ENCODE measurements at places on chromosomes 13 and 19.

GRCh38 chr13:51004111-51004865 lies 94.7 kb downstream of the RNASEH2B start:
- no peak for DNase-seq

GRCh38 chr13:89628567-89628966 lies 1718.9 kb upstream of the MIR17HG start:
- DNase-seq = no peak

GRCh38 chr19:58304748-58305064 lies 471 bp upstream of the ERVK3-1 start:
- peak; percentile 12 for DNase-seq

DNA sequence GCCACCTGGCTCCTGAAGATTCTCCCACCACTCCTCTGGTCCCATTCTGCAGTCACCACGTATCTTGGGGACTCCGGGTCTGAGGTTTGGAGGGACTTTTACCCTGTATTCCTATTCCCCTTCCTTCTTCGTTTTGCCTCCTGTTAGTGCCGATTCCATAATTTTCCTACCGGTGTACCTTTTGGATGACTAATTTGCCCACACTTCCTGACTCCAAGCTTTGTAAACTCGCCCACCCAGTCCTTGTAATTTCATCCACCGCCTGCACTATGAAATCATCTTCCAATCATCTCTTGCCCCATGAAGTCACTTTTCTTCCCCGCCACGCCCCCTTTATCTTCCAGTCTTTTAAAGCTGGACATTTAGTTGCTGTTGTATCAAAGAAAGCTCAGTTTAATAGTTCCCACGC lies 572 bp downstream of the UCHL3 start:
- DNase-seq = peak; percentile 53

DNA sequence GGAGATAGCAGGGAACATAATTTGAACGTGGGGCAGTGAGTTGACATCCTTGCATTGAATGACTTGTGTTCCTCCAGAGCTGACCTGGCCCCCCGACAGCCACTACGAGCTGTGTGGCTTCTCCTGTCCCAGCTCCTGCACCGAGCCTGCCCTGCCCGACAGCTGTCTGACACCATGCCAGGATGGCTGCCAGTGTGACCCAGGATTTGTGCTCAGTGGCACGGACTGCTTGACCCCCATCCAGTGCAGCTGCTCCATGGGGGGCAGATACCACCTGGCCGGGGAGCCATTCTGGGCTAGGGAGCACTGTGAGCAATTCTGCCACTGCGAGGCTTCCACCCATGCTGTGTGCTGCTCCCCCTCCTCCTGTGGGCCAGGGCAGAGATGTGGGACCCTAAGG lies 29.2 kb upstream of the FXYD3 start:
- DNase-seq = no peak

DNA sequence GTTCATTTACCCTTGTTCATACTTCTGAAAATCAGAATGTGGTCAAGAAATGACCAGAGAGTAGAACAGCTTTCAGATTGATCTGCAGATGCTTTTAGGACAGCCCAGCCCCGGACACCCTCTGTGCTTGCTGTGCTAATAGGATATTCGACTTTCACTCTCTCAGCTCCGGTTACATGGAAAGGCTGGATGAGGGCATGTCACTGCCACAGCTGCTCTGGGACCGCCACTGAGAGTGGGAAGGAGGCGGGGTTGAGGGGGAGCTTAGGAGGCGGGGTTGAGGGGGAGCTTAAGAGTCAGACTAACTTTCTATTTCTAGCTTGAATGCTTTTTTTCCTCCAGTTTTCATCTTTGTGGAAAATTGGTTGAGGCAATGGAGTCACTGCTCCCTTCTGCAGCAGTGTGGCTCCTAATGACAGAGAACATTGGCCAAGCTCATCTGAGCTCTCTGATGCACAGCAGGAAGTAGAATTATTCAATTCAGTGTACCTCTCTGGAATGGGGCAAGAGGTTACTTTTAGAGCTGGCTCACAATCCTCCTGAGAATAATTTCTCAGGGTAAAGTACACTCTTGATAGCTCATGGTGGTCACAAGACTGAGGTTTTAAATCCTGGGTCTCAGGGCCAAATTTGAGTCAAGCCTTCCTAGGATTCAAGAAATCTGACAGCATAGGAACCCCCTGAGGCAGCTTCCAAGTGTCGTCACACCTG lies 74.6 kb upstream of the NPAS1 start:
- DNase-seq = peak; percentile 77

GRCh38 chr19:11066326-11066725 lies 22.9 kb upstream of the LDLR start:
- no peak for DNase-seq

- DNase-seq = no peak
These were observed 268.7 kb downstream of the DCT start for GRCh38 chr13:94210816-94211215.

DNA sequence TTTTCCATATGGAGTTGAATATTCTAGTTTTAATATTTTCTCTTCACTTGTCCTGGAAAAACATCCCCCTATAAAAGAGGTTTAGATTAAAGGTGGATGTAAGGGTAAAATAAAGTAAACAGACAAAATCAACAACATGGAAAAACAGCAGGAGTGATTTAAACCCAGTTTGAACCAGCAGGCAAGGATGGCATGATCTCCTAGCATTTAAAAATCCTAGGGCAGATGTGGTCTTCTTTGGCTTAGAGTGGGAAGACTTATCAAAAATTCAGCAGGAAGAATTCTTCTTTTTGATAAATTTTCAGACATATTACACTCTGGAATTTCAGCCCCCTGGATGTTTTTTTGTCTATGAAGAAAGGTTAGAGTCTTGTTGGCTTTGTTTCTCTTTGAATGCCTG lies 36.5 kb downstream of the CLEC17A start:
- DNase-seq = no peak

- DNase-seq = no peak
These were observed 33.6 kb downstream of the SLC7A1 start for GRCh38 chr13:29561918-29562317.

- DNase-seq = peak; percentile 100
These were observed at the start of gene ATP8B3 for GRCh38 chr19:1811942-1812425. Gene ATP8B3 (minus strand): TSS chr19:1812276. CDS start chr19:1811736, 540 bp downstream.

DNA sequence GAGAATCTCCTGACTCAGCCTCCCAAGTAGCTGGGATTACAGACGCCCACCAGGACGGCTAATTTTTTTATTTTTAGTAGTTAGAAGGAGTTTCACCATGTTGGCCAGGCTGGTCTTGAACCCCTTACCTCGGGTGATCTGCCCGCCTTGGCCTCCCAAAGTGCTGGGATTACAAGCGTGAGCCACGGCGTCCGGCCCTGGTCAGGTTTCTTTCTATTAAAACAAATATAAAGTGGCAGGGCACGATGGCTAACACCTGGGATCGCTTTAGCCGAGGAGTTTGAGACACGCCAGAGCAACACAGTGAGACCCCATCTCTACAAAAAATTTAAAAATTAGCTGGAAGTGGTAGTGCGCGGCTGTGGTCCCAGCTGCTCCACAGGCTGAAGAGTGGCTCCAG lies 1.5 kb upstream of the MED25 start:
- DNase-seq = no peak

DNA sequence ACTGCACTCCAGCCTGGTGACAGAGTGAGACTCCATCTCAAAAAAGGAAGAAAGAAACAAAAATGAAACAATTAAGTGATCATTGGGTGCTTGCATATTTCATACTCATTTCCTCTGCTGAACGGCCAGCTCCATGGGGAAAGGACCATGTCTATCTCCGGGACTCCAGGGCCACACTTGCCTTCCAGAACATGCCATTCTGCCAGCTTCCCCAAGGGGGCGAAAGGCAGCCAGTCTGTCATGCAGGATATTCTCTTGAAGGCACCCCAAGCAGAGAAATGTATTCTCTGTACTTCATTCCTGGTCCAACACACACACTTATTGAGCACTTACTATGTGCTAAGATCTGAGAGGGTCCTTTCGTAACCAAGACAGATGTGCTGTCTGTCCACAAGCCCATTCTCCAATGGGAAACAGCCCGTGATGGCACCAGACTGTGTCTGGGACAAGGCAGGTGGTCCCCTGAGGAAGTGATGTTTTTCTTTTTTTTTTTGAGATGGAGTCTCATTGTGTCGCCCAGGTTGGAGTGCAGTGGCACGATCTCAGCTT lies 10.2 kb upstream of the CARM1 start:
- no peak for DNase-seq

DNA sequence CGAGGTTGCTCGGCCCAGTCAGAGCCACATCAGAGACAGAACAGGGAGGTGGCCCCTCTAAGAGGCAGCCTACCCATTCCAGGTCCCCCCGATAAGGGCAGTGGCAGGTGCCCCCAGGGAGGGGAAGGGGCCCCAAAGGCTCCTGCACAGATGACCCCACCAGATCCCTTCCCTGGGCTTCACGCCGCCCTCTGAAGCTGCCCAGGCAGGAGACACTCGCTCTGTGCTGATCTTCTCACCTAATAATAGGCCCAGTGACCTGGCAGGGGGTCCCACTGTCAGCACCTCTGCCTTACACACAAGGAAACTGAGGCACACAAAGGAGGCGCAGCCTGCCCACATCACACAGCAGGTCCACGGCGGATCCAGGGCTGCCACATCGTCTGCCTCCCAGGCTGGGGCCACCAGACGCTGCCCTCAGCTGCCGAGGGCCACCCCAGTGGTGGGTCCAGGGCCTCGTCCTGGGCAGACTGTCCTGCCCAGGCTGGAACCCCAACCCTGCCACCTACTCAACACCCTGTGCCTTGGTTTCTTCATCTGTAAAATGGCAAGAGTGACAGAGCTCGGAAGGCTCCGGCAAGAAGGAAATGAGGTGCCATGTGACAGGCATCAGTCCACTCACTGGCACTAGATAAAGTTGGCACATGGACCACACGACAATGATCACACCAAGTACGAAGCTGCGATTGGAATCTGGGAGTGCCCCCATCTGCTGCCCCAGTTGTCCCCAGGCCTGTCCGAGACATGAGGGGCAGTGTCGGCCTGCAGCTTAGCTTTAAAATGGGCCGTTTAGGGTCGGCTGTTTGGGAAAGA lies 56.5 kb downstream of the KLF2 start:
- no peak for DNase-seq

DNA sequence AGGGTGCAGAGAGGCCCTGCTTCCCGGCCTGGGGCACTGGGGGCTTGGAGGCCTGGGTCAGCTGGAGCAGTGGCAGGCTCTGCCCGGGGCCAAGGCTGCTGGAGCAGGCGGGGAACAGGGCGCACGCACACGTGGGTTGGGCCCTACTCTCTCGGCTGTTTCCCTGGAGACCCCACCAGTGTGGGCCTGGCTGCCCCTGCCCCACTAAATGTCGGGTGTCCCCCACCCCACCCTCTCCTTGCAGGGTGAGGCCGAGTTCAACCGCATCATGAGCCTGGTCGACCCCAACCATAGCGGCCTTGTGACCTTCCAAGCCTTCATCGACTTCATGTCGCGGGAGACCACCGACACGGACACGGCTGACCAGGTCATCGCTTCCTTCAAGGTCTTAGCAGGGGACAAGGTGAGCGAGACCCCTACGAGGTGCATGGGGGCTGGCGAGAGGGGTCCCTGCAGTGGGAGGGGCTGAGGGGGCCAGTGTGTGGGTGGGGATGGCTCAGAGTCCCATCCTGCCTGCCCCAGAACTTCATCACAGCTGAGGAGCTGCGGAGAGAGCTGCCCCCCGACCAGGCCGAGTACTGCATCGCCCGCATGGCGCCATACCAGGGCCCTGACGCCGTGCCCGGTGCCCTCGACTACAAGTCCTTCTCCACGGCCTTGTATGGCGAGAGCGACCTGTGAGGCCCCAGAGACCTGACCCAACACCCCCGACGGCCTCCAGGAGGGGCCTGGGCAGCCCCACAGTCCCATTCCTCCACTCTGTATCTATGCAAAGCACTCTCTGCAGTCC lies 15.3 kb downstream of the CAPN12 start:
- no peak for DNase-seq

GRCh38 chr13:71831716-71832115 lies 35.3 kb downstream of the DACH1 start:
- DNase-seq = no peak

GRCh38 chr13:31880851-31881494 lies 141.6 kb downstream of the RXFP2 start:
- DNase-seq = no peak

- no peak for DNase-seq
These were observed 278 bp upstream of the ZNF274 start for GRCh38 chr19:58182577-58182988.

DNA sequence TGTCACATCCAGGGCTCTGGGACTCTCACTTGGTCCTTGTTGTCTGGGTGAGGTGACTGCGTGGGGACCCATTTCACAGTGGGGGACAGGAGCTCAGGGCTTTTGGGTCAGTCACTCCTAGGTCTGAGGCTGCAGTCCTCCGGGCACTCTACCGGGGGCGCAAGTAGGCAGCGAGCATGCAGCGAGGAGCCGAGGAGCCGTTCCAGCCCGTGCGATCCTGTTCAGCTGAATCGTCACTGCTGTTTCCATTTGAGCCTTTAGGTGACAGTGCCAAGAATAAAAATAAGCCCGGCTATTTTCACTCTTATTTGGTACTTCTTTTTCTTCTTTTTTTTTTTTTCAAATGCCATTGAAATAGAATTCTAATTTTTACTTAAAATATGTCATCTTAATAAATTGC lies 126.5 kb downstream of the ZNF536 start:
- DNase-seq = no peak

DNA sequence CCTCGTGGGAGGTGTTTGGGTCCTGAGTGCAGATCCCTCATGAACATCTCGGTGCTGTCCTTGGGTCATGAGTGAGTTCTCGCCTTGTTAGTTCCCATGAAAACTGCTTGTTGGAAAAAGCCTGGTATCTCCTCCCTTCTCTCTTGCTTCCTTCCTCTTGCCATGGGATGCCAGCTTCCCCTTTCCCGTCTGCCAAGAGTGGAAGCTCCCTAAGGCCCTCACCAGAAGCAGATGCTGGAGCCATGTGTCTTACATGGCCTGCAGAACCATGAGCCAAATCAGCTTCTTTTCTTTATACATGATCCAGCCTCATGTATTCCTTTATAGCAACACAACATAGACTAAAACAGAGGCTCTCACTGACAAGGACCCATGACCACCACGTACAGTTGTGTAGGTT lies 8.2 kb downstream of the ADGRE2 start:
- DNase-seq = no peak

- DNase-seq = no peak
These were observed 32.8 kb upstream of the WDFY2 start for GRCh38 chr13:51551416-51551815.

DNA sequence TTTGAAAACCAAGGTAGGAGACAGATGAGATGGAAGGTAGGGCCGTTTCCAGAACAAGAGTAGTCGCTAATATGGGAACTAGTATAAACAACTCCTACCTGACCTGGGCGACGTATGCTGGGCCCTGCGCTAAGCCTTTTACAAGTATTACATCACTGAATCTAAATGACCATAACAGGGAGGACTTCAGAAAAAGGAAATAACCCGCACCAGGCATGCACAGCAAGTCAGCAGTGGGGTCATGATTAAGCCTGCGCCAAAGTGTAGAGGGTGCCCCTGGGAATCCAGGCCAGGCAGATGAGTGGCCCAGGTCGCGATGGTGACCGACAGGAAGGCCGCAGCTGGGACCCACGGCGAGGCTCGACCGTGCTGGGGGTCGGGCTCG lies 613 bp downstream of the ATP13A1 start:
- DNase-seq = peak; percentile 25

DNA sequence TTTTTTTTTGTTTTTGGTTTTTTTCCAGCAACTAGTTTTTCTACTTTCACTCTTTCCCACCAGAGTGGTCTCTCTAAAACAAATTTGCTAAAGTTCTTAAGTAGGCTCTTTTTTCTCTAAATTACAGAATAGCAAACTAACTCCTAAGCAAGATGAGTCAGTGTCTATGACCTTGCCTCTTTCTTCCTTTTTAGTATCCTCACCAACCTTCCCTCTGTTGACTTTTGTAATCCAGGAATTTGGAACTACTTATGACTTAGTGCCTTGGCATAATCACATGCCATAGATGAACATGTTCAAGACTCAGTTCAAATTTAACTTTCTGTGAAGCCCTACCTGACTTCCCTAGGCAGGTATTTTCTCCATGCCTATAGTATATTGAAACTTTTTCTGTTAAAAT lies 32.3 kb upstream of the AKAP11 start:
- no peak for DNase-seq

Data from AG08396 (cell line).